ENCODE measurements at places on chromosomes 11 and 22.

DNA sequence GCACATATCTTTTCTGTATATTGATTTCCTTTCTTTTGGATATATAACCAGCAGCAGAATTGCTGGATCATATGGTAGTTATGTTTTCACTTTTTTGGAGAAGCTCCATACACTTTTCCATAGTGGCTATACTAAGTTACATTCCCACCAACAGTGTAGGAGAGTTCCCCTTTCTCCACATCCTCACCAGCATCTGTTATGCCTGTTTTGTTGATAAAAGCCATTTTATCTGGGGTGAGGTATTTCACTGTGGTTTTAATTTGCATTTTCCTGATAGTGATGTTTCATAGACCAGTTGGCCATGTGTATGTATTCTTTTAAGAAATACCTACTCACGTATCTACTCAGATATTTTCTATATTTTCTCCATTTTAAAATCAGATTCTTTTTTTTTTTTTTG, 419.3 kb upstream of the FAT3 start:
- no peak for DNase-seq

- DNase-seq = no peak
Measured at GRCh38 chr11:15107730-15108515, 6.8 kb upstream of the INSC start.

- DNase-seq = no peak
Measured at GRCh38 chr11:103484545-103484944, 375.3 kb downstream of the DYNC2H1 start.

GRCh38 chr11:84310268-84310667, 1024.1 kb upstream of the CCDC90B start:
- no peak for DNase-seq

DNA sequence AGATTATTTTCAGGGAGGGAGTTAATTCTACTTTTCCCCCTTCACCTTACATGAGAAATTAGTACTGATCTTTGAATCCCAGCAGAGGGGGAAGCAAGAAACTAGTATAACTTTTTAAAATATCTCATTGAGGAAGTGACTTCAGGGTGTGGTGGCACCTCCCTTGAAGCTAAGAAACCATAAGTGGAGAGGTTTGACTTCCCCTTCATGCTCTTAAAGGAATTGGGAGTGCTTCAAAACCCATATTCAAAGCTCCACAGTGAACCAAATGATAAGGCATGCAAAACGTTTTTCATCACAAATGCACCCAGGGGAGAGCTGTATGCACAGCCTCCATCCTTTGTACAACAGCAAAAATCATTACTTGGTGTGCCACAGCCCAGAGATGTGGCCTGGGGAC, 540 bp downstream of the MS4A14 start:
- no peak for DNase-seq

DNA sequence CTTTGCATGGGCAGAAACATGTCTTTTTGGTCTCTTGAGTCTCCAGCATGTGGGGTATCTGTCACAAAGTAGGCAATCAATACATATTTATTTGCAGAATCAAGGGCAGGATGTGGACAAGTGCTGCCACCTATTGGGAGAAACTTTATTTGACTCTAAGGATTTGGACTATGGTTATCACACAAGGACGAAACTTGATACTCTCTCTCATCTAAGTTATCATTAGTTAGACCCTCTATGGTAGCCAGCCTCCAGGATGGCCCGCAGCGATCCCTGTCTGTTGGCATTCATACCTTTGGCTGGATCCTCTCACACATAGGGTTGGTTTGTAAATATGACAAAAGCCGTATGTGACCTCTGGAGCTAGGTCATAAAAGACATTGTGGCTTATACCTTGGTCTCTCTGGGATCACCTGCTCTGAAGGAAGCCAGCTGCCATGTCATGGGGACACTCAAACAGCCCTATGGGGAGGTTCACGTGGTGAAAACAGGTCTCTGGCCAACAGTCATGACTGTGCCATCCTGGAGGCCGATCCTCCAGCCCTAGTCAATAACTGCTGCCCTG, 1.1 kb upstream of the FBXO7 start:
- DNase-seq = no peak
